ENCODE measurements at places on chromosomes 6 and 20.

GRCh38 chr6:82208913-82209312 is 38.6 kb downstream of the IBTK start:
- DNase-seq = no peak

DNA sequence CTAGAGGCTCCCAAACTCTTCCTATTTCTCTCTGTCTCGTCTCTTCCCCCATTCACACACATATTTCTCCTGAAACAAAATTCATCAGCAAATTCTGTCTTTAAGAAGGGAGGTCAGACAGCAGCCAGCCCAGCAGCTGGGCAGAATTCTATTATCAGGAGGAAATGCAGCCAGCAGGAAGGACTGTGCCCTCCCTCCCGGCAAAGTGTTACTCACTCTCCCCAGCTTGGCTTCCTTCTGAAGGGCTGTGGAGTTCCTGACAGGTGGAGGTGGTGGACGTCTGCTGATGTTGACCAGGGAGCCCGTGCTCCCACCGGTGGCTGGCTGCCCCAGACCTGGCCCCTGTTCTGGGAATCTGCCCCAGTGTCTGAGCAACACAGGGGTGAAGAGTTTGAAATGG is 37.3 kb downstream of the KCNB1 start:
- DNase-seq = no peak

GRCh38 chr6:34132486-34133185 is 13.3 kb downstream of the GRM4 start:
- no peak for DNase-seq

DNA sequence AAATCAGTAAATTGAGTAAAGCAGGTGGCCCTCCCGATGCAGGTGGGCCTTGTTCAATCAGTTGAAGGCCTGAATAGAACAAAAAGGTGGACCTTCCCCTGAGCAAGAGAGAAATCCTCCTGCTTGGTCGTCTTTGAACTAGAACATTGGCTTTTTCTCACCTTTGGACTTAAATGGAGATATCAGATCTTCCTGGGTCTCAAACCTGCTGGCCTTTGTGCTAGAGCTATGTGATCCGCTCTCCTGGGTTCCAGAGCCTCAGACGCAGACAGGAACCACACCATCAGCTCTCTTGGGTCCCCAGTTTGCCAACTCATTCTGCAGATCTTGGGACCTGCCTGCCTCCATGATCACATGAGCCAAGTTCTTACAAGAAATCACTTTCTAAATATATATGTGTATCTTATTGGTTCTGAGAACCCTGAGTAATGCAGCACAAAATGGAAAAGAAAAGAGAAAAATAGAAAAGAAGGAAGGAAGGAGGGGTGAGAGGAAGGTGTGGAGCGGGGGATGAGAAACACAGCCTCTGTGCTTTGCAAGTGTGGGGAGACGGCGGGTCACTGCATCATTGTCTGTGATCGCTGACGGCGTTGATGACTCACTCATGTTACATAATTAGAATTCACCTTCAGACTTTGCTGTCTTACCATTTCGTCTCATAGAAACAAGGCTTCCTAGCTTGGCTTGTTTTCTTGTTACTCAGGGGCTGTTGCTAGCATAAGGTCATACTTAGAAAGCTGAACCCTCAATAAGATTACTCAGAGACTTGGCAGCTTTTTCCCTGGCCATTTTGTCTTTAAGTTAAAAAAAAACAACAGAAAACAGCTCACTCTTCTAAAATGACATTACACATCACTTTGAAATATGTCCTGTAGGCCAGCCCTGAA is 85.7 kb upstream of the NEDD9 start:
- DNase-seq = peak; percentile 56

DNA sequence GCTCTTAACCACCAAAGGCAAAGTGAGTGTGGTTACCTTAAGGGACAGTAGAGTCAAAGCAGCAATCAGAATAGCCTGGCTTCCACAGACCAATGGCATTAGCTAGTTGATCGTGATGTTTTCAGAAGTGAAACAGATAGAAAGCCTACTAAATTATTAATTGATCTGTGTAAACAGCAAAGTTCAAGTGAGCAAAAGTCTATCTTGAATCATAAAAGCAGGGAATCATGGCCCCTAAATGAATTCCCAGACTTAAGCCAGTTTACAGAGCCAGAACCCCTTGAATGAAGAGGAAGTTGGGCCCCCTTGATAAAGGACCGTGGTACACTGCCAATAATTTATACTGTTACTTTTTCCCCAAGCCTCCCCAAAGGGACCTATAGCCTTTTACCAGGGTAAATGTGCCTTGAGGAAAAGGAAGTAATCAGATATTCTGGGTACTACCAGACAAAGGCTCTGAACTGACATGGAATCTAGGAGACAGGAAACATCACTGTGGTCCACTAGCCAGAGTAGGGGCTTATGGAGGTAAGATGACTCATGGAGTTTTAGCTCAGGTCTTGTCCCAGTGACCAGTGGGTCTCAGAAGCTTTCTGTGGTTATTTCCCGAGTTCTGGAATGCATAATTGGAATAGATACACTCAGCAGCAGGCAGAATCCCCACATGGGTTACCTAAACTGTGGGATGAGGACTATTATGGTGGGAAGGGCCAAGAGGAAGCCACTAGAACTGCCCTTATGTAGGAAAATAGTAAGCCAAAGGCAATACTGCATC is 317.5 kb downstream of the CD83 start:
- no peak for DNase-seq

DNA sequence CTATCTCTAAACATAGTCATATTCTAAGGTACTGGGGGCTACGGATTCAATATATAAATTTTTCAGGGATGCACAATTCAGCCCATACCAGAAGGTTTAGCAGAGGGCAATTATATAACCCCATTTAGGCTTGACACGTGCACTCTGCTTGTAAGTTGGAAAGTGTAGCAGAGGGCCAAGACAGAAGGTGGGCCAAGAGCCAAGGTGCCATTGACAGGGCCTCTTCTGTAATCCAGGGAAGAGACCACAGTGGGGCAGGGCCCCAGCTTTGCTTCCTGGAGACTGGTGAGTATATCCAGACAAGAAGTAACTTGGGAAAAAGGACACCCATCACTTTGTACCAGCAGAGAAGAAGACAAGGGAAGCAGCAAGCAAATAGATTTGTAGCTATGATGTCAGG is 672.4 kb upstream of the MARCKS start:
- no peak for DNase-seq

- DNase-seq = no peak
Measured at GRCh38 chr20:20235681-20236080, 132.2 kb upstream of the INSM1 start.

- no peak for DNase-seq
Measured at GRCh38 chr20:21703717-21704407, 1.6 kb upstream of the PAX1 start.

GRCh38 chr6:12537389-12537788 is 179.2 kb upstream of the PHACTR1 start:
- no peak for DNase-seq

DNA sequence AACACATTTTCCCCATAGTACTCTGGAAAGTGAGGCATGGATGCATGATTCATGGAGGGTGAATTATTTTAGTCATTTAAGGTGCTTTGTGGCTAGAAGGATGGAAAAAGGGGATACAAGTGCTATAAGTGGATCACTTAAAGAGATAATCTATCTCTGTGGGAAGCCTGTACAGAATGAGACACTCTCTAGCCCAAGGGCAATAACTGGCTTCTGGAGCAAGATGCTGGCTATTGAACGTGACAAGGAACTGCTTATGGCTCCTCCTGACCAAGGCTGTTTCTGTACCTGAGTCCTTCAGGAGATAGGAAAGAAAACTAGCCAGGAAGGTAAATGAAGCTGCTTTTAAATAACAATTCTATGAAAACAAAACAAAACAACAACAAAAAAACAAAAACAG is 590.7 kb downstream of the EYS start:
- no peak for DNase-seq

GRCh38 chr20:46681032-46681854 is 8.0 kb downstream of the TP53RK start:
- peak; percentile 64 for DNase-seq

- DNase-seq = no peak
Measured at GRCh38 chr6:57328074-57328473, 10.6 kb downstream of the PRIM2 start.

GRCh38 chr6:157220485-157220884 is 102.8 kb downstream of the TMEM242 start:
- DNase-seq = no peak

GRCh38 chr6:52388790-52389189 is 26.8 kb downstream of the PAQR8 start:
- no peak for DNase-seq

- no peak for DNase-seq
Measured at GRCh38 chr6:73608761-73609160, 45.0 kb downstream of the SLC17A5 start.

DNA sequence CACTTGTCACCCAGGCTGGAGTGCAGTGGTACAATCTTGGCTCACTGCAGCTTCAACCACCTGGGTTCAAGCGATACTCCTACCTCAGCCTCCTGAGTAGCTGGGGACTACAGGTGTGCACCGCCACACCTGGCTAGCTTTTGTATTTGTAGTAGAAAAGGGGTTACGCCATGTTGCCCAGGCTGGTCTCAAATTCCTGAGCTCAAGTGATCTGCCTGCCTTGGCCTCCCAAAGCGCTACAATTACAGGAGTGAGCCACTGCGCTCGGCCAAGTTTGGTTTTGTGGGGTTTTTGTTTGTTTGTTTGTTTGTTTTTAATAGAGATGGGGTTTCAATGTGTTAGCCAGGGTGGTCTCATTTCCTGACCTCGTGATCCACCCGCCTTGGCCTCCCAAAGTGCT is 12.3 kb downstream of the LOC128125822 start:
- DNase-seq = no peak

Measured in stimulated activated naive CD8-positive, alpha-beta T cell treated with anti-CD3 and anti-CD28 coated beads, Interleukin-15, amount 100 ng/mL, for 72 hours (primary cell).